Stimulated activated CD4-positive, alpha-beta T cell treated with anti-CD3 and anti-CD28 coated beads, Interleukin-12 subunit alpha, Interleukin-12 subunit beta, amount 100 ng/mL, for 24 hours (primary cell): ENCODE measurements at places on chromosomes 4 and X.

DNA sequence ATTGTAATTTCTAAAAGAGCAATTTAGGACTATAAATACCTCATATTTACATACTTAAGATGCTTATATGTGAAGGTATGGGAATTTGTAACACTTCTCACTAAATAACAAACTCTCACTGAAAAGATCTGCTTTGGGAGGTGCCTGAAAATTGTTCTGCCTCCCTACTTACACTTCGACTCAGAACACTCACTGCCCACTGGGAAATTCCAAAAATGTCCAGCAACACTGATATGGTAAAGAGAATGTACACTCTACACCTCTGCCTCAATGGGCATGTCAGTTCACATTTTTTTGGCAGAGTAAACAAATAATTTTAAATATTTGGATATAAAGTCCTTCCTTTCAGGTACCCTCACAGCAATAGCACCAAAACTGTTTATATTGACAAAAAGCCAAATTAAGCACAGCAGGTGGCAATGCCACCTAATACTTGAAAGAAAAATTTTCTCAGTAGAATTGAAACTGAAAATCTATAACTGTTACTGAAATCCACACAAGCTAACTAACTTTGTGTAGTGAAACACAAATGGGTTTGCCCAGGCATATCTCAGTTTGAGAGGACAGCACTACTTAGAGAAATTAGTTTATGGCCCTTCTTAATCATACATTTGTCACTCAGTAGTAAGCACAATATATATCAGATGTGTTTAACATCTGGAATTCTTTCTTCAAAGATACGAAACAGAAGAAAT, 67.1 kb downstream of the PRDM5 start:
- DNase-seq: no peak

DNA sequence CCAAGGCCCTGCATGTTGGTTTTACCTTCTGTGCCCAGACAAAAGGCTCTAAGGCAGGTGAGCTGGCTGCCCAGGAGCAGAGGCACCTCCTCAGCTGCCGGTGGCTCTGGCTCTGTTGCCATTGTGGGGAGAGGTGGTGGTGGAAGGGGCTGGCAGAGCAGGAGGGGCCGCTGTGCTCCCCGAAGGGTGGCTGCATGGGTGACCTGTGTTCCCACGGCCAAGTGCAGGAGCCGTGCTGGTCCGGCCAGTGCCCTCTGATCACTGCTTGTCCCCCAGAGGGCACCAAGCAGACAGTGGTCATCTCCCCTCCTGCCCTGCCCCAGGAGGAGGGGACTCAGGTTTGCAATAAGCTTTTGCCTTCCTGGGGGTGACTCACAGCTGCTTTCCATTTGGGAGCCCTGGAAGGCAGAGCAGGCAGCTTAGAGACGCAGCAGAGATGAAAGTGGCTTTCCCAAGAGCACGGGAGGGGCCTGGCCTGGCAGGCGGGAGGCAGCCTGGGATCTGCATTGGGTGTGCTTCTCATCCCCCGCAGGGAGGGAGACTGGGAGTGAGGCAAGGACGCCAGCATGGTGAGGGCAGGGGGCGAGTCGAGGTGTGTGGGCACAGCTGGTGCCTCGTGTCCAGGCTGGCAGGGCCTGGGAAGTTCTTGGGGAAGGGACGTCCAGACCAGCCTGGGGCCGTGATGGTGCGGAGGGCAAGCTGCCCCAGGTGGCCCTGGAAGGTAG, 28.7 kb downstream of the DOK7 start:
- no peak for DNase-seq

DNA sequence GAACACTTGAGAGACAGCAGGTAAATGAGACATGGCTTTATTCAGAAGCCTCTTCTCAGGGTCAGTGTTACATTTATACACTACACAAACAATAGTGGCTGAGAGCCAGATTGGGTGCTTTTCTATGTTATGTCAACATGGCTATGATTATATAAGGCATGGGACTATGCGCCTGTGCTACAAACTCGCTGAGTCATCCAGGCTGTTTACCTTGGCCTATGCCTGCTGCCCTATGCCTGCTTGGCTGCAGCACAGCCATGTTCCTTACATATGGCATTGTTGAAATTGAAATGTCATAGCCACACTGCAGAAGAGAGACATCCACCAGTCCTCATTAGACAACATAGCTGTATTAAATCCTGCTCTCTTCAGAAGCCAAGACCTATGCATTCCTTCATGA, 236.3 kb upstream of the NWD2 start:
- DNase-seq: no peak

DNA sequence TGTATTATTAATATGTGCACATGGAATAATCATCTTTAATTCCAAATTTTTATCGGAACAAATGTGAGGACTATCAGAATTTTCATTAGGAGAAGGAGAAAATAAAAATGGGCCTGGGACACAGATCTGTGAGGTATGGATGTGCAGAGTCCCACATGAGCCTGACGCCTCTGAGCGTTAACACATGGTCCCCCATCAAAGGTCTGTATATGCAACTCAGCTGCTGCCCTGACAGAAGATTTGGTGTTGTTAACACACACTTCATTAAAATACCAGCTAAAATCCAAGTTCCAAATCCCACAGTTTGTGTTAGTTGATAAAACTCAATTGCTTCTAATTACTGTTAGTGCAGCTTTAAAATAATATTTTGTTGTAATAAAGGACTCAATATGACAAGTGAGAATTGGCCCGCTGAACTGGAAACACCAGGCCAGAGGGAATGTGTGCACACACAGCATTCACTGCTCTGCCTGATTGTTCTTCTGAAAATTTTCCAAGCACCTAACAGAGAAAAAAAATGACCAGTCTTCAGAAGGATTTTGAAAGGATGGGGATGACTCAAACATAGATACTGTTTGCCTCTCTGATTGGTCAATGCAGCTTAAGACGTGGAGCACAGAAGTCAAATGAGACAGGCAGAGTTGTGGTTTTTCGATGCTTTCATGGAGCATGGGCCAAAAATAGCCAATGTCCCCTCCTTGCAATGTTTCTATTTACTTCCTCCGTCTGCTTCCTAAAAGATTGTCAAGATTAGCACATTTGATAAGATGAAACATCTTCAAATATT, 266.6 kb downstream of the NKX6-1 start:
- no peak for DNase-seq

GRCh38 chr4:118774989-118775388, 60.9 kb downstream of the SEC24D start:
- no peak for DNase-seq

DNA sequence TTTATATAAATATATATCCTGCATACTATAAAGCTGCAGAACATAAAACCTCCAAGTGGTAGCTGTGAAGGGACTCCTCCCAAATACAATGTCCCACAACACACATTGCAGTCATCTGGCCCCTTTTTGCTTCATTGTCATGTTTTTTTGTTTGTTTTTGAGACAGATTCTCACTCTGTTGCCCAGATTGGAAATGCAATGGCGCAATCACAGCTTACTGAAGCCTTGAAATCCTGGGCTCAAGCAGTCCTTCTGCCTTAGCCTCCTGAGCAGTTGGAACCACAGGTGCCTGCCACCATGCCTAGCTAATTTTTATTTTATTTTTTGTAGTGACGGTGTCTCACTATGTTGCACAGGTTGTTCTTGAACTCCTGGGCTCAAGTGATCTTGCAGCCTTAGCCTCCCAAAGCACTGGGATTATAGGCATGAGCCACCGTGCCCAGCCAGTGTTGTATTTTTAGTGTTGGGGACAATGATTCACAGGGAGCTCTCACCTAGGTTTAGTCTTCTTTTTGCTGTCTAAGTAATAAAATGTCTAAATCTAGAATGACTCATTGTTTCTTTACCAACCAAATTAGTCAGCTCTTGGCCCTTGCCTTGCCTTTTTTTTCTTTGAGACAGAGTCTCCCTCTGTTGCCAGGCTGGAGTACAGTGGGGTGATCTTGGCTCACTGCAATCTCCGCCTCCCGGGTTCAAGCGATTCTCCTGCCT, 24.0 kb upstream of the XIAP start:
- DNase-seq: peak; percentile 8

DNA sequence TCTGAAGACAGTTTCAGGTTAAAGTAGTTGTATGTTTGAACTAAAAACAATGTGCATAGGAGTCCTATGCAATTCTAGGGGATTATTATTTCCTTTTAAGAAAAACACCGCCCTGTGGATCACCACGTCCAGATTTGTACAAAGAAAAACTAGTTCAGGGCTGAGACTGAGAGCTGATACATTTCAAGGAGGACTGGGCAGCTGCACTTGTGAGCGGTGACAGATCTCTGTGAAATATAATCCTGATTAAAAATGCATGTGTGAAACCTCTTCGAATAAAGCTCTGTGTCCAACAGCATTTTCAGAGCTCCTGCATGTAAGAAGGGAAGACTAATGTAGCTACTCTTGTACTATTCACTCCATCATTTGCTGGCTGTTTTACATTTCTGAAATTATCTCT, 365.8 kb upstream of the PITX2 start:
- DNase-seq: no peak

GRCh38 chrX:150517303-150517910, 51.0 kb upstream of the MTM1 start:
- DNase-seq: no peak

DNA sequence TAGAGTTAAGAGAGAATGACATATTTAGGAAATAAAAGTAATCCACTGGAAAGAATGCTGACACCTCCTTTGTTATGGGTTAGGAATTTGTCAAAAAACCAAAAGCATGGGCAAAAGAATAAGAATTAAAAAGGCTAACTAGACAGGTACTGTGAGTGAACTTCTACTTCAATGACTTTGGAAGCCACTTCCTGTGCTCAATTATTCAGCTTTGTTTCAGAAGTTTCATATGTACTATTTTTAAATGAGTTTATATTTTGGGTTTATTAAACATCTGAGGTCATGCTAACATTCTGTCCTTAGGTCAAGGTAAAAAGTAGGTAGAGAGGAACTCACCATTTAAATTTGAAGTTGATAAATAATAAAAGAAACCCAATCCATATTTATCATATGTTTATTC, 106.7 kb upstream of the CXorf51A start:
- no peak for DNase-seq

DNA sequence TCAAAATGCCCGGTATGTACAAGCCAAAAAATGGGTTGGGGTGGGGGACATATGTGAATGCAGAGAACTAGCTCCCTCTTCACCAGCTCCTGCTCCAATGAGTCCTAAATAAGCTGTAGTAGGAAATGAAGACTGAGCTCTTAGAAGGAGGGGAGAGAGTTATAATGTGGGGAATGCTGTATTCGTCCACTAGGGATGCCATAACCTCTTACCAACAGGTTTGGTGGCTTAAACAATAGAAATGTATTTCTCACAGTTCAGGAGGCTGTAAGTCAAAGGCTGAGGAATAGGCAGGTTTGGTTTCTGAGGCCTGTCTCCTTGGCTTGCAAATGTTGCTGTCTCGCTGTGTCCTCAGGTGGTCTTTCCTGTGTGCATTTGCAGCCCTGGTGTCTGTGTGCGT, 4.4 kb upstream of the INPP4B start:
- DNase-seq: no peak

GRCh38 chr4:10151182-10151581, 34.6 kb upstream of the WDR1 start:
- no peak for DNase-seq

DNA sequence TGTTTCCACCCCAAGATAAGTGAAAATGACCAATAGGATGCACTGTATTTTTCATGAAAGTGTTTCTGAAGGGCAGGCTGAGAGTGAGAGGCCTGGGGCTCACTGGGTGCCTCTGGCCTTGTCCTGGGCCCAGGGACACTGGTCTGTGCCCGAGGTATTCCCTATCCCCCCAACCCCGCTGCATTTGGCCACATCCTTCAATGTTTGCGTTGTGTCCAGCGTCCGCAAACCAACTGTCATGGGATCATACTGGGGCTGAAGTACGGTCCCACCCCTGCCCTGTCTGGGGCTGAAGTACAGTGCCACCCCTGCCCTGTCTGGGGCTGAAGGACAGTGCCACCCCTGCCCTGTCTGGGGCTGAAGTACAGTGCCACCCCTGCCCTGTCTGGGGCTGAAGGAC, 22.0 kb upstream of the MSANTD1 start:
- no peak for DNase-seq

GRCh38 chrX:103215425-103215991, 600 bp downstream of the BEX4 start:
- DNase-seq: no peak

DNA sequence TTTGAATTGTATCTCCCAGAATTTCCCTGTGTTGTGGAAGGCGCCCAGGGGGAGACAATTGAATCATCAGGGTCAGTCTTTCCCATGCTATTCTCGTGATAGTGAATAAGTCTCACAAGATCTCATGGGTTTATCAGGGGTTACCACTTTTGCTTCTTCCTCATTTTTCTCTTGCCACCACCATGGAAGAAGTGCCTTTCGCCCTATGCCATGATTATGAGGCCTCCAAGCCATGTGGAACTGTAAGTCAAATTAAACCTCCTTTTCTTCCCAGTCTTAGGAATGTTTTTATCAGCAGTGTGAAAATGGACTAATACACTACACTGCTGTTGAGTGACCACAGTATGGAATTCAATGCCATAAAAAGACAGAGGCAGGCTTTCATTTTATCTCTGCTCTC, 12.2 kb downstream of the CENPC start:
- DNase-seq: no peak

GRCh38 chr4:8537041-8537461, 43.1 kb upstream of the GPR78 start:
- DNase-seq: no peak

GRCh38 chr4:48341776-48342605, 662 bp downstream of the SLAIN2 start:
- DNase-seq: peak; percentile 14

- no peak for DNase-seq
Observed at GRCh38 chrX:54411732-54412131, 28.5 kb upstream of the TSR2 start.

DNA sequence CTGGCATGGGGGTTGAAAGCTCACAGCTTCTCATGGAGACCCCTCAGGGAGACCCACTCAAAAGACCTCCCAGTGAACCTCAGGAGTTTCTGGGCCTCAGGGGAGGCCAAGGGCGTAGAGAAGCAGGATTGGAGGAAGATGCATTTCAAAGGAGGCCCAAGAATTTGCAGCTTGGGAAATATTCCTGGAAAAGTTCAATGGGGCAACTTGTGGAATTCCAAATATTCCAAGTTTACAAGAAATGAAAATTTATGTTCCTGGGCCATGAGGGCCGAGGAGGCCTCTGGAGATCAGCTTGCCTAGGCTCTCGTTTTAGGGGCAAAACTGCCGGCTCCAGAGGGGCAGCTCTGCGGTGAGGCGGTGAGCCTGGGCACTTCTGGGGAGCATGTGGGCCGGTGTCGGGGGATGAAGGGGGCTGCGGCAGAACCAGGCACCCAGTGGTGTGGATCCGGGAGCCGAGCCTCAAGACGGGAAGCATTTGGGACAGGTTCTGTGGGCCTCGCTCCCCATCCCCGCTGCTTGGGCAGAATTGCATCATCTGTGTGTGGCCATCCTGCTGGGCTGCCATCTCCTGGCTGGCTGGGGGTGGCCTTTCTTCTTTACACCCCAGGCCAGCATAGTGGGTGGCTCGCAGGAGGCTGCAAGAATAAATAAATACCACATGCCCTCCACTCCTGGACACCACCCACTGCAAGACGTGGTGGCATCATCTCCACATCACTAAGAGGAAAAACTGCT, 54.6 kb upstream of the GPR78 start:
- DNase-seq: no peak

- no peak for DNase-seq
Observed at GRCh38 chr4:141826260-141826659, 189.9 kb downstream of the IL15 start.
